CD8-positive, alpha-beta T cell (primary cell): ENCODE measurements at places on chromosomes 13 and 19. TPM values are rescaled to one million over a fixed set of nuclear protein-coding genes. Genes with fewer than 3 reads are reported as not detected.

DNA sequence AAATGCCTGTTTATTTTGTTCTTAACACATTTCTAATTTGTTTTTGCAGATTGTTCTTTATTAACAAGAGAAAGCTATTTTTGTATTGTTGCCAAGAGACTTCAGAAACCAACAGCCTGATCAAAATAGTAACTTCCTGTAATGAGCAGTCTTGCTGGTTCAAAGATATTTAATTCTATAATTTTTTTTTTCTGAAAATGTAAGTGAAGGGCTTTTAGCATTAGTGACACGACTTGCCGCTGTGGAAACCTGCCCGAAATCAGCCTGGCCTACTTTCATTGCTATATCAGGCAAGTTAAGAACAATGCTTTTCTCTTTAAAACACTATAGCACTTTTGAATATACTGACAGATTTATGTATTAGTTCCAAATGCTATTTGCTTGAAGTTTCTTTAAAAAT, 374.3 kb downstream of the EFNB2 start:
- no peak for DNase-seq

DNA sequence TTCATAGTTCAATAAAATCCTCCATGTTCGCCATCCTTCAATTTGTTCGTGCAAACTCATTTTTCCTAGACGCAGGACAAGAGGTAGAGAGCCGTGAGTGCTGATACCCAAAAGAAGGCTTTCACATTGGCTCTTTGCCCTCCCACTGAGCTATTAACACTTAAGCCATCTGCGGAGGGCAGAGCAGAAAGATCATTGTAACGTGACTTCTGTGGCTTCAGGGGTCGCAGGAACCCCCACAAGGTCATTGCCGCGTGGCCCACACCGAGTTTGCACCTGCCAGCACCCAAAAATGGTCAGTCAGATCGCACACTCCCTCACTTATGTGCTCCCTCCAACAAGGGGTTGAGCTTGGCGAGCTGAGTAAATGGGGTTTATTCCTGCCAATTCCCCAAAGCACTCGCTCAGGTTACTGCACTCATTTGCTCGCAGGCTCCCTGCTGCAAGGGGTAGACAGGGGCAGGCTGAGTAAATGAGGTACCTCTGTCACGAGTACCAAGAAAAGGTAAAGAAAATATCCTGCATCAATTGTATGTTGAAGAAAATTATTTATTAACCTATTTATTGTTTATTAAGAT, 144.1 kb downstream of the PRR20E start:
- DNase-seq = no peak

DNA sequence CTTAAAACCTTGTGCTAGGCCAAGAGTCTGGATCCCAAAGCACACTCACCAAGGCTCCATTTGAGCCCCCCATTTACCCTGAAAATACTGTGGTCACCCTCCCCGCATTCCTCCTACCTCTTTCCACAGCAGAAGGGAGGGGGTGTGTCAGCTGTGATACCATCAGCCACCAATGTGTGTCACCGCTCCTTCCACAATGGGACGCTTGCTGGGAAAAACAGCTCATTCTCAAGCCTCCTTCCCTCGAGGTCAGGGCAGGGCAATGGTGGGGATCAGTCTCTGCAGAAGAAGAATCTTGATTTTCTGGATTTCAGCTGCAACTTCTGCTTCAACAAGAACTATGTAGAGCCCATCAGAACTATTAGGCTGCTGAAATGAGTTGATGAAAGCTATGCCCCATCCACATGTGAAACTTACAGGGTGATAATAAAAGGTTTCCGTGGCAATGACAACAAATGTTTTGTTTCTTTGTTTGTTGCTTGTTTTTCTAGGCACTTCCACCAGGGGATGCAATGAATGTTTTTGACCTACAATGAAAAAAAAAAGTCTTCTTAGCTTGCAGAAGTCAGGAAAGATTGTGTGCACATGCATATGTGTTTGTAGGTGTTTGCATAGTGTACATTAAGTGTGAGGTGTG, 26.4 kb upstream of the ZNF507 start:
- DNase-seq = no peak

The SERPINE3 gene
- total RNA-seq = not detected
